Endodermal cell (in vitro differentiated cells): ENCODE measurements at places on chromosomes 16 and 17. TPM values are rescaled to one million over a fixed set of nuclear protein-coding genes. Genes with fewer than 3 reads are reported as not detected.

DNA sequence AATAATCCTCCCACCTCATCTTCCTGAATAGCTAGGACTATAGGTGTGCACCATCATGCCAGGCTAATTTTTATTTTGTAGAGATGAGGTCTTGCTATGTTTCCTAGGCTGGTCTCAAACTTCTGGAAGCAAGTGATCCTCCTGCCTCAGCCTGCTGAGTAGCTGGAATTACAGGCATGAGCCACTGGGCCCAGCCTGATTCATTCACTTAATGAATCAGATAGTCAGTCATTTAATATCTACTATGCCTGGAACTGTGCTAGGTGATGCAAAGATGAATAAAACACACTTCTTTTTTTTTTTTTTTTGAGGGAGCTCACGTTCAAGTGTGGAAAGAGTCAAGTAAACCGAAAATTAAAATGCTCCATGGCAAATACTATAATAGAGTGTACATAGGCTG, 39.4 kb downstream of the EFCAB13 start:
- no peak for DNase-seq

GRCh38 chr16:85640585-85640984, 27.5 kb downstream of the GSE1 start:
- DNase-seq = no peak

DNA sequence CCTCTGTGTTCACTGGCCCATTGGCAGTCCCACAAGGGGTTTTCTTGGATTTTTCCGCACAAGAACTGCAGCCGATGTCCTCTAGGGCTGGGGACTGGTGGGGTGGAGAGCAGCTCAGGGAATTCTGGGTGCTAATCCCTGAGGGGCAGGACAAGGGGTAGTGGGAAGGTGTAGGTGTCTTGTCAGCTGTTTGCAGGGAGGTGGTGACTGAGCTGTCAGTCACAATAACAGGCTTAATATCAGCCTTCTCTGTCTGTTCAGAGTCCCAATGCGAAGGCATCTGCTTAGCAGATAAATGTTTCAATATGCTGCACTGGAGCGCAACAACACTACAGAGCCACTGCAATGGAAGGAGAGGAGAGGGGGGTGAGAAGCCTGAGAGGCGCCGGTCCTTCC, 10.1 kb upstream of the DHRS13 start:
- no peak for DNase-seq

GRCh38 chr16:28538733-28539596, at the start of gene NUPR1:
Gene NUPR1 (minus strand): TSS chr16:28538974. CDS start chr16:28538907, 67 bp downstream.
- peak; percentile 52 for DNase-seq

GRCh38 chr16:12063004-12063395, 86.5 kb downstream of the SNX29 start:
- DNase-seq = no peak

Gene AGRP
- not detected in 3 replicates for total RNA-seq

Gene CSNK2A2
- total RNA-seq = 117 and 121 TPM in 2 replicates
